DMS53 (cell line): ENCODE measurements at places on chromosomes 11 and 22.

- DNase-seq, result no peak
Observed at GRCh38 chr11:58003036-58003435, 20.6 kb upstream of the OR9Q1 start.

GRCh38 chr22:31354515-31354914 is 8.4 kb upstream of the PATZ1 start:
- DNase-seq, result no peak

DNA sequence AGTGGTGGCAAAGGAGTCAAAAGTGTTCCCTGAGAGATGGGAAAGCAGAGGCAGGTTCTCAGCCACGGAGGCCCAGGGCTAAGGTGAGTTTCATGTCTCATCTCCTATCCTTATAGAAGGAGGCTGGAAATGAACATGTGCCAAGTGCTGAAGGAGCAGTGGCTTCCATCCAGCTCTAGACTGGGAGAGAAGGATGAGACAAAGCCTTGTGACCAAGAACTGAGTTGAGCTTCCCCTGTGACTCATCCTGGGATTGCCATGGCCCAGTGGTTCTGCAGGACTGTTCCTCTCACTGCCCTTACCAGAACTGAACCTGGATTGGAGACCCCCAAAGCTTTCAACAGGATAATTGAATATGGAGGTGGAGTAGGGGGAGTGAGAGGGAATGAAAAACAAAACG is 16.7 kb upstream of the OR9Q1 start:
- no peak for DNase-seq

- DNase-seq, result no peak
Observed at GRCh38 chr11:62125316-62125715, 1.5 kb downstream of the INCENP start.
